NCI-H187 (cell line): ENCODE measurements at places on chromosomes 11 and 22.

- no peak for DNase-seq
Observed at GRCh38 chr11:6608726-6609501, 3.1 kb downstream of the TAF10 start.

GRCh38 chr11:94224078-94224477 lies 80.3 kb upstream of the IZUMO1R start:
- DNase-seq = no peak

- DNase-seq = no peak
Observed at GRCh38 chr22:20569059-20570058, 61.9 kb downstream of the MED15 start.

- DNase-seq = no peak
Observed at GRCh38 chr11:20467487-20468185, 80.1 kb downstream of the PRMT3 start.

DNA sequence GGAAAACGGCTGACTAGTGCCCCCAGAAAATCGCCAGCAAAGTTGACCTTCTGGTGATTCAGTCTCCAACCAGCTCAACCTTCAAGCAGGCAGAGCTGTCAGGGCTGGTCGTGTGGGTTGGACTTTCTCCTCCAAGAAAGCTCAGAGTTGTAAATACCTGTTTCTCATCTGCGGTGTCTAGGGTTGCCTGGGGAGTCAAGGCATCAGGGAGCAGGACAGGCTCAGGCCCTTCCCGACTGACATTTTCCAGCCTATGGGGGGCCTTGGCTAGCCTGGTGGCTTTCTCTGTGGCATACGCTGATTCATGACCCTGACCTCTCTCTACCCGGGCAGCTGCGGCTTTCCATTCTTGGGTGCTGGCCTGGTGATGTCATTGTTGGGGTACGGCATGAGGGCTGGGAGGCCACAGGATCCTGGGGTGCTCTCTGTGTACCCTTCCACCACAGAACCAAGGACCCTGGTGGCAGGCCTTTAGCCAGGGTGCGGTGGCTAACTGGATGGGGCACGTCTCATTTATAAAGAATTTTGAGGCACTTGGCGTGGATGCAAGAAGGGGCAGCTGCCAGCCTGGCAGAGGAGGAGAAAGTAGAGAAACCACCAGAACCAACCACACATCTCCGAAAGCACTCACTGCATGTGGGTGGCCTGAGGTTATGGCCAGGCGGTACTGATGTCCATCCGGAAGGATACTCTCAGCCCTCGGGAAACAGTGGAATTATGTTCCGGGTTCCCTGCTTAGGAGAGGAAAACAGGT lies 64.9 kb downstream of the BCR start:
- DNase-seq = no peak

GRCh38 chr11:19952116-19952605 lies 208.1 kb downstream of the DBX1 start:
- DNase-seq = no peak

- no peak for DNase-seq
Observed at GRCh38 chr11:114610984-114611944, 15.7 kb upstream of the NXPE4 start.
